Hypothalamus (tissue), 51 donors: ENCODE measurements at places on chromosomes 3 and 15.

GRCh38 chr3:126969586-126969985 is 13.3 kb upstream of the PLXNA1 start:
- no peak for DNase-seq

DNA sequence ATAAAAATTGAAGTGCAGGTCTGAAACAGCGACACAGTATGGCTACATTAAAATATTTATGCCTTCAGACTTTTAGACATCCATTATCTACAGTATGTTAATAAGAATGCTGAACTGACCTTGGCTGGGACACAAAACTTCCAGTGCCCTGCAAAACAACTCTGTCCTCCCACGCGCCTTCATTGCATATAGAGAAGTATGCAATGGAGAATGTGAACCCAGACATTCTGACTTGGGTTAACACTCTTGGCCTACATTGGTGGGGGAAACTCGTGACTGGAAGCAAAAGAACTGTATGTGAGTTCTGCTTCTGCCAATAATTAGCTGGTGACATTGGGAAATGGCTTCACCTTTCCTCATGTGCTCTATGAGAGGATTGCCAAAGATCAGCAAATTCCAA is 110.5 kb upstream of the SLC24A5 start:
- DNase-seq, result no peak

DNA sequence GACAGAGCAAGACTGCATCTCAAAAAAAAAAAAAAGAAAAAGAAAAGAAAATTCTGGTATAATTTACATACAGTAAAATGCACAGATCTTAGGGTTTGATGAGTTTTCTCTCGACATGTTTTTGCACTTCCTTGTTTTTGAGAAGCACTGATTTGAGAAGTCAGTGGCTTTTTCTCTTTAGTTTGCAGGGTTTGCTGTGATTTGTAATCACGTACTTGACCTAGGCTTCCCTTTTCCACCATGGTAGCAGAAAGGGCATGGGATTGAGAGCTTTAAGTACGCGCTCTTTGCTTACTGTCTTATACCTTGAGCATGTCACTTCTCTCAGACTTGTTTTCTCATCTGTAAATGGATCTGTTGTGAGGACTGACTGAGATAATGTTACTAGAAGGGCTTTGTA is 4.1 kb downstream of the VHL start:
- no peak for DNase-seq

DNA sequence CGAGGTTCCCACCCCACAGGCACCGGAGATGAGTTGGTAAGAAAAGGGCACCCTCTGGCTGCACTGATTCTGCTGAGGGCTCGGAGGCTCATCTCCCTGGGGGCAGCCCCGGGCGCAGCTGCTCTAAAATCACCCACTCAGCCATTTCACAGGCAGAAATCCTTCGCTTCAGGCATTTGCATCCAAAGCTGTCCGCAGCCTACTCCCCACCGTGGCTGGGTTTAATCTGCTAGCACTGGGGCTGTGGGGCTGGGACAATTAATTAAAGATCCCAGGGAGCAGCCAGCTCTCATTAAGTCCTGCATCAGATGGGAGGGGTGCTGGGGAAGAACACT is 104.3 kb upstream of the PRR20G start:
- no peak for DNase-seq

GRCh38 chr3:3798631-3799113 is 559 bp upstream of the LRRN1 start:
- no peak for DNase-seq

- DNase-seq, result peak; percentile 21
Measured at GRCh38 chr3:125437631-125438435, 62.7 kb upstream of the ZNF148 start.

DNA sequence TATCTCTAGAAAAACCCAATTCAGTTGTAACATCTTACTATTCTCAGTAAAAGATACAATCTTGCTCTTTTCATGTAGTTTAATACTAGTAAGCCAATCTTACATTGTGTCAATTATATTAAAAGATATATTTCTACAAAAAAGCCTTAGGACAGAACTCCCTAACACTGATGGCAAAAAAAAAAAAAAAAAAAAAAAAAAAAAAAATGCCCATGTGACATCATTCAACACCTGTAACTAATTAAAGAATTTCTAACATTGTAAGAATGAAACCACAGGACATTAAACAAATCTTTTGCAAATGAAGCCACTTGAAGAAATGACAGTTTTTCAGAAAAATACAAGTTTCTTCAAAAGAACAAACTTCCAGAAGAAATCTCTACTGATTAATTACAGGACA is 119.8 kb downstream of the SUCLG2 start:
- no peak for DNase-seq

DNA sequence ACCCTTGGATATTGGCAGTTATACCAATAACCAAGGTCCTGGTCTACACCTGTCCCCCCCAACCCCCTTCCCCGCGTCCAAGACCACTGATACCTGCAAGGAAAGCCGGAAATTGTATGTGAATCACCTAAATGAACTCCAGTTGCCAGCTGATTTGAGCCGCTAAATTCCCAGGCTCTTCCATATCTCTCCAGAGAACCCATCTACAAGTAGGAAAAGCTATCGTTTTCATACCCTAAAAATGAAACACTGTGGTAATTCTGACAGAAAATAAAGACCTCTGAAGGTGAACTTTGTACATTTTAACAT is 114.2 kb upstream of the ICE2 start:
- no peak for DNase-seq

DNA sequence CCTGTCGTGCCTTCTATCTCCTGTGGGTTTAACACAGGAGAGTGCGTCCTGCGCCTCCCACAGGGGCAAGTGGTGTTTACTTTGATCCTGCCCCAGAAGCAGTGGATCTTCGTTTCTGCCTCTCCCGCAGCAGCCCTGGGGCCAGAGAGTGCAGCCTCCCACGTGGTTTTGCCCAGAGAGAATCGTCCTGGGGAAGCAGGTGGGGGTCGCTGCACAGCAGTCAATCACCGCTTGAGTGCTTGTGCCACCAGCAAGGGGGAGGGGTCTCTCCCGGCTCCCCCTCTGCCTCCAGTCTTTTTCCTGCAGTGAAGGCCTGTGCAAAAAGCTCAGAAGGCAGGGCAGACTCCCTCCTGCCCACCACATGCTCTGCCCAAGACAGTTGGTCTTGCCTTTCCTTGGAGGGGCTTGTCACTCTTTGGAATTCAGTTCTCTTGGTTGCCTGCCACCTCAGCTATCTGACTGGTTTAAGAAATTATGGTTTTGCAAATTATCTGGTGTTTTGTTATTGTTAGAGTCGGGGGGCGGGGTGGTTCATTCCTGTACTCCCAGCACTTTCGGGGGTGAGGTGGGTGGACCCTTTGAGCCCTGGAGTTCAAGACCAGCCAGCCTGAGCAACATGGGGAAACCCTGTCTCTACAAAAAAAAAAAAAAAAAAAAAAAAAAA is 26.9 kb downstream of the STOML1 start:
- no peak for DNase-seq

- DNase-seq, result no peak
Measured at GRCh38 chr3:121956363-121956762, 62.2 kb downstream of the SLC15A2 start.

DNA sequence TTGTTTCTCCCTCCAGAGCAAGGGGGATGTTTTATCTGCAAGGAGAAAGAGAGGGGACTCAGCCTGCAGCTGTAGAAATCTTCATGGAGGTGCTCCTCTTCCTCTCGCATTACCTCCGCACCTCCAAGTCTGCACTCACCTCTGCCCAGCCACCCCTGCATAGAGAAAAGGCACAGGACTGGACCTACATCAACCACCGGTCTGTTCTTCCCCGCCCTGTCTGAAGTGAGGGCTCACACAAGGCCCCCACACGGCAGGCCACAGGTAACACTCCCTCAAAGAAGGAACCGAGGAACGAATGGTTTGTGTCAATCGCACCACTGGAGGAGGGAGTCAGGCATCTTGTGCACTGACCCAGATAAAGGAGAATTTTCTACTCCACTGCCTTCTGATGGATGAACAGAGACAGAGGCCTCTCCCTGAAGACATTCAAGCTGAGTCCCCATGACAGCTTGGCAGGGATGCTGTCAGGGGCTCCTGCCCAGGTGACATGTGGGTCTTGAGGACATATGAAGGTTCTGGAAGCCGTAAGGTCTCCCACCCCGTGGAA is 260.3 kb downstream of the XXYLT1 start:
- no peak for DNase-seq

GRCh38 chr15:34481370-34481769 is 43.8 kb upstream of the GOLGA8A start:
- no peak for DNase-seq

GRCh38 chr3:34107669-34108068 is 309.2 kb downstream of the PDCD6IP start:
- DNase-seq, result no peak

DNA sequence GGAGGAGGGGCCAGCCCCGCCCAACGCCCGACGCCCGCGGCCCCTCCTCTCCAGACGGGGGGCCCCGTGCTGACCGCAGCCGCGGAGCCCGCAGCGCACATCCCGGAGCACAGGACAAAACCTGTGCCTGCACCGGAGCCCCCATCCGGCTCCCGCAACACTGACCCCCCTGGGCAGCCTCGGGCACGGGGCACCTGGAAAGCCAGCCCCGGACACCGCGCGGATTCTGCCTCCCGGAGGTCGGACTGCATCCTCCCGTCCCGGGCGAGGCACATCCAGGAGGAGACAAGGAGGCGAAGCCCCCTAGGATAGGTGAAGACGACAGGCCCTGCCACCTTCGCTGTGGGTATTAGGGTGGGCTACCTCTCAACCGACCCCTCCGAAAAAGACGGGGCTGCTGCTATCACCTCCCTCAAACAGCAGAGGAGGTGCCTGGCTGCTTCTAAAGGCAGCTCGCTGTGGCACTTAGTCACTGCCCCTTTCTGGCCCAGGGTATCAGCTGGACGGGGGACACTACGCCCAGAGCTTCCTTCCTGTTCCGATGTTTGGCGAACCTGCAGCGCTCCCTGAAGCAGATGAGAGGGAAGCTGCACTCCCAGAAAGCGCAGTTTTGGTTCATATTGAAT is 10.6 kb downstream of the XXYLT1 start:
- no peak for DNase-seq

GRCh38 chr15:59333401-59334075 is 39.1 kb downstream of the MYO1E start:
- DNase-seq, result no peak

- no peak for DNase-seq
Measured at GRCh38 chr3:69697381-69697780, 41.9 kb upstream of the MITF start.

DNA sequence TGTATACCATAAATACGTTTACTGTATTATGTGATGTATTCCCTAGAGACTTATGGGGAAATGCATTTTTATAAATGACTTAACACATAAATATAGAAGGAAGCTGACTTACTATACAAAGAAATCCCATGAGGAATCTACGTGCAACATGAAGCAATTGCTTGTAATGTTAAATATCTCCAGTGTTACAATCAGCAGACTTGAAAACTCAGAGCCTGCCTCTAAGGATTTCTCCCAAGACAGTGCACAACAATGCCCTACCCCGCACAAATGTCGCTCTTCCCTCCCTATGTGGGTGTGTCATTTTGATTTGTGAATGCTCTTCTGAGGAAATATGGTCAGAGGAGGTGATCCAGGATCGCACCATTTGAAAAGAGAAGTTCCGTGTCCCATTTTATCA is 629.0 kb downstream of the NR2F2 start:
- no peak for DNase-seq

DNA sequence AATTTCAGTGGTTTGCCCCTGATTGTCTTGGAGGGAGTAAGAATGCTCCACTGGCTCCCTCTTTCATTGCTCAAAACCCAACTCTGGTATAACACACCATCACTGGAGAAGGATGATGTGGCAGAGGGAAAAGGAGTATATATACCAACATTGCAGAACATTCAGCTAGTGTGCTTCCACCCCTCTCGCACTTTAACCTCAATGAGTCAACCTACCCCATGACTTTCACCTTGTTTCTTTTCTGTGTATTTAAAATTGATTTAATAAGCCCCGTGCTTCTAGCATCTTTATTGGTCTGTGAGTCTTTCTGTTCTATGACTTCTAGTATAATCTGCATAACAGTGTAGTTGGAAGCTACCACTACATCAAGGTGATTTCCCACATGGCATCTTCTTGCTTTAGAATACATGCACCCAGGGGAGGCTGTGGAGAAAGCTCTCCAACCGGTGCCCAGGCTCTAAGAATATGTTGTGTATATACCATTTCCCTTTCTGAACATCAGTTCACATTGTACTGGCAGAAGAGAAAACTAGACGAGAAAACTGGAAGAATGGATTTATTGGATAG is 595.1 kb upstream of the TGFBR2 start:
- no peak for DNase-seq

DNA sequence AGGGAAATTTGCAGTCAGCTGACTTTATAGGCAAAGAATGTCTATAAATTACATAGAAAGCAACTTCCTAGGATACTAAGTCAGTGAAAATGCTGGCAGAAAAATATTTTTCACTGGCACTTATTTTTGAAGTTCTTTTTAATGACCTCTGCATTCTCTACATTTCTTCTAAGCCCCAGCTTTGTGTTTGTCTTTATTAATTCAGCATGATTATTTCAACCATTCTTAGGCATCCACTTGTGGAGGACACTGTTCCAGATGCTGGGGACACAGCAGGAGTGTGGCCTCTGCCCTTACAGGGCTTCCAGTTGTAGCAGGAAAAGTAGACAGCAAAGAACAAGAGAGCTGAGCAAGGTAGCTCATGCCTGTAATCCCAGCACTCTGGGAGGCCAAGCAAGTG is 15.0 kb downstream of the LRRK1 start:
- DNase-seq, result no peak

- DNase-seq, result no peak
Measured at GRCh38 chr3:77672016-77672415, 632.1 kb downstream of the ROBO2 start.

GRCh38 chr3:65314269-65314668 is 626.5 kb upstream of the ADAMTS9 start:
- DNase-seq, result no peak

- no peak for DNase-seq
Measured at GRCh38 chr3:14369675-14370669, 32.4 kb upstream of the SLC6A6 start.

DNA sequence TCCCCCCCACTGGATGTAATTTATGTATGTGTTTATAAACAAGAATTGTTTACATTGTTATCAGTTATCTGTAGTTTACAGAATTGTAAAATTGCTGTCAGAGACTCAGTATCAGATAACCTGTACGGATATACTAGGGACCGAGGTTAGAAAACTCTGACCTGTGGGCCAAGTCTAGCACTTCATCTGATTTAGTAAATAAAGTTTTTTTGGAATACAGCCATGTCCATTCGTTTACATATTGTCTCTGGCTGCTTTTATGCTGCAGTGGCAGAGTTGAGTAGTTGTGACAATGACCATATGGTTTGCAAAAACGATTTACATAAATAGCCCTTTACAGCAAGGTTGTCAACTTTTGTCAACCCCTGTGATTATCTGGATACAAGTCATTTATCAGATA is 52.6 kb downstream of the LRRC28 start:
- no peak for DNase-seq

DNA sequence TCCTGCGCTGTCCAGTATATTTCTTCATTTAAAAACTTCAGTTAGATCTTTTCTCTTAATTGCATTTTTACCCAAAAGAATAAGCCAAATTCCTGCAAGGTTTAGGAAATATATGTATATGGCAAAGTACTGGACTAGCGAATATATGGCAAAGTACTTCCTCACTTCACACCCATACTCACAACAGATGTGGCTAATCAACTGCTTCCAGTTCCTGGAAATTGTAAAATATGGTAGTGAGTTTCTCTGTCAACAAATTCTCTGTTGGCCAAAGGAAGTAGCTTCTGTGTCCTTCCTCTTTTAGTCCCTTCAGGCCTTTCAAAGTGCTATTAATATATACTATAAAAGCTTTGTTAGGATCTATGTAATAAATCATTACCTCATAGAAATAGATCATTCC is 22.0 kb downstream of the GPR15 start:
- DNase-seq, result no peak
